ENCODE measurements at places on chromosomes 5 and 9.

DNA sequence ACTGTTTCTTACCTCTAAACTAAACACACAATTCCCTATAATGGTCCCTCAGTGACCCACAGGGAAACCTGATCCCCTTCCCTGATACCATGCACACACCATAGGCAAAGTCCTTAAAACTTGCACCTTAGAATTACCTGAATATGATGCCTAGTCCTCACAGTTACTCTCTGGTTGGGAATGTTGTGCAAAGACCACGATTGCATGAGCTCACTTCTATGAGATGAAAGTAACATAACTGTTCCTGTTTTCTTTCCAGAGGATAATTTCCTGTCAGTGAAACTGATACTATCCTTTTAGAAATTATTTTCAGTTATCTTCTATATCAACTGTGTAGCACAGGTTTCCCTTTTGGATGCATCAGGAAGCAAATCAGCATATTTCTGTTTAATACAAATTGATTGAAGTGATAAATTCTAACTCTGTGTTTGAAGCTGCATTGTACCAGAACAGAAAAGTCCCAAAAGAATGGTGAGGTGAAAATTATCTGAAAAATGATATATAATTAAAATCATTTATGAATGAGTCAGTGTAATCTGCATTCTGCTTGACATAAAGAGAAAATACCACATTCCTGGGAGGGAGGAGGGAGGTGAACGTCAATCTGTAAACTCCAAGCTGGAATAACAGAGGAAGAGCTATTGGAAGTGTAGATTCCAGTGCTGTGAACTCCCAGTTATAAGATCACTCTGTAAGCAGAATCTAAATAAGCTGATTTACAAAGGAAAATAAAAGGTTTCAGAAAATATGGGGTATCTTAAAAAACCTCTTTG is 51.2 kb upstream of the TNFAIP8 start:
- DNase-seq, result no peak

- no peak for DNase-seq
These were observed 283.6 kb downstream of the EBF1 start for GRCh38 chr5:158816011-158816696.

DNA sequence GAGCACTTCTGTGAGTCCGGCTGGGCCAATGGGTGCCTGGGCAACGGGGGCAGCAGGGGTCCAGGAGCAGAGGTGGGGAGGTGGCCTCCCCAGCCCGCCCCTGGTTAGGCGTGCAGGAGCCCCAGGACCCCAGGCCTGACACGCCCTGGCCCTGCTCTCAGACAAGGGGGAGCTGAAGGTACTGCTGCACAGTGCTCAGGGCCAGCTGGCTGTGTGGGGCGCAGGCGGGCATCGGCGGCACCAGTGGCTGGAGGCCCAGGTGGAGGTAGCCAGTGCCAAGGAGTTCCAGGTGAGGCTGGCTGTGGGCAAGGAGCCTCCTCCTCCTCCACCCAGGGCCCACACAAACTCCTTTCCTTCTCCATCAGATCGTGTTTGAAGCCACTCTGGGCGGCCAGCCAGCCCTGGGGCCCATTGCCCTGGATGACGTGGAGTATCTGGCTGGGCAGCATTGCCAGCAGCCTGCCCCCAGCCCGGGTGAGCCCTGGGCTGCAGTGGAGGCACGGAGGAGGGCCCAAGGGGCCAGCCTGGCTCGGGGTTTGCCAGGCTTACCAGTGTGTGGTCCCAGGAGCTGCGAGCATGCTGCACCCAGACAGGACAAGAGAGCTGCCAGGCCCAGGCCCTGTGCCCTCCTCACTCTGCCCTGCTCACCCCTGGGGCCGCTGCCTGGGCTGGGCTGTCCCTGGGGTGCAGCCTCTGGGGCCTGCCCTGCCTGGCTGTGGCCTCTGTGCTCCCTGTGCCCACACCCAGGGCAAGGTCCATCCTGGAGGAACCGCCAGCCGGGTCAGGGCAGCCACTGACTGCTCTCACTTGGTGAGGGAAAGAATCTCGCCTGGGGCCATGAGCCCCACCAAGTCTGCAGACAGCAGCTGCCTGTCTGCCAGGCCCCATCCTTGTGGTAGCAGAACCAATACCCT is 7.0 kb downstream of the MAMDC4 start:
- DNase-seq, result no peak

DNA sequence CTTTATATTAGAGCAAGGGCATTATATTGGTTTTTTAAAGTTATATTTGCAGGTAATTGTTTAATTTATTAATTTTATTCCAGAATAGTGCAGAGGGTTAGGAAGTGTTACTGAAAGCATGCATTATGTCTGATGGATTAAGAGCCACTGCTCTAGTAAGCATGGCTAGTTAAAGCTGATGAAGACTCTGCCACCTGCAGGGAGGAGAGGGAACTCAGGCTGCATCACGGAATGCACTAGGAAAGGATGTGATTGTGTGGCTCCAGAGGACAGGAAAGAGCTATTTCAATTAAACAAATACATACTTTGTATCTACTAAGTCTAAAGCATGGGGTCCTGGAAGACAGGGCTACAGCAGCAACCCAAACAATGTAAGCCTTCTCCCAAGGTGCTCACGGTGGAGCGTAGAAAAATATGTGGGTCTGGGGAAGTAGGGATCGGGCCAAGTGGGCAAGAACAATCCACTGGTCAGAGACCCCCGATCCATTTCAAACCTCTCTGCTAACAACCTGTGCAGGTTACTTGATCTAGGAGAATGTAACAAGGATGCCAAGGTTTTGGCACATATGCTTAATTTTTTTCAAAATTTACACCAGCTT is 15.3 kb upstream of the GRXCR2 start:
- no peak for DNase-seq

DNA sequence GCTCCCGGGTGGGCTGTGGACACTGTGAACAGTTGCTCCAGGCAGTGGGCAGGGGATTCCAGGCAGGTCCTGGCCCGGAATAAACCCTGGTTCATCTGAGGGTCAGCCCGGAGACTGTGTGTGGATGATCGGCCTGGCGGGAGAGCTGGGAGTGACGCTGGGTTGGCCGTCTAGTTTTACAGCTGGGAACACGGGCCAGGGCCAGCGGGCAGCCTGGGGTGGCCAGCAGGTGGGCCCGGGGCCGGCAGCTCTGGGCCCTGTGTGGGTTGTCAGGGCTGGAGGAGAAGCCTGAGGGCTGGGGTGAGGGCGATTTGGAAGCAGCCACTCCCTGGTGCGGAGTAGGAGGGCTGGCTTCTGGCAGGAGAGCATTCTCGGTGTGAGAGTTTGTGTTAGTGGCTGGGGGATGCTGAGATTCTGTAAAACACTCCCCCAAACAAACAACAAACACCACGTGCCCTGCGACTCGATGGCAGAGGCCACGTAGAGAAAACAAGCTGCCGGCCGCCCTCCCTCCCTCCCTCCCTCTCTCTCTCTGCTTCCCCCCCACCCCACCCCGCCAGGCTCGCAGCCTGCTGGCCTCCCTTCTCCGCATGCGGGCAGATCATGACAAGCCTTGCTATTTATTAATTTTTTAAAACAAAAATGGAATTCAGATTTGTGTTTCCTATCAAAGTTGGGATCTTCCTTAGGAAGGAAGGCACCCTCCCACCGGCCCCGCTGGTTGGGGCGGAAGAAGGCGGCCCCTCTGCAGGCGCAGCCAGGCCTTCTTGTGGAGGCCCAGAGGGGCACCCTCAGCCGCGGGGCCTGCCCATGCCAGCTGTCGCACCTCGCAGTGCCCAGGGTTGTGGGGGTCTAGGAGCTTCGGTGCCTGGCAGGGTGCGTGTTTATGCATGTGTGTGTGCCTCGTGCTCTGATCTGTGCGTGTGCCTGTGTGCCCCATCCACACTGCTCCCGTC is 49.5 kb downstream of the RXRA start:
- no peak for DNase-seq

DNA sequence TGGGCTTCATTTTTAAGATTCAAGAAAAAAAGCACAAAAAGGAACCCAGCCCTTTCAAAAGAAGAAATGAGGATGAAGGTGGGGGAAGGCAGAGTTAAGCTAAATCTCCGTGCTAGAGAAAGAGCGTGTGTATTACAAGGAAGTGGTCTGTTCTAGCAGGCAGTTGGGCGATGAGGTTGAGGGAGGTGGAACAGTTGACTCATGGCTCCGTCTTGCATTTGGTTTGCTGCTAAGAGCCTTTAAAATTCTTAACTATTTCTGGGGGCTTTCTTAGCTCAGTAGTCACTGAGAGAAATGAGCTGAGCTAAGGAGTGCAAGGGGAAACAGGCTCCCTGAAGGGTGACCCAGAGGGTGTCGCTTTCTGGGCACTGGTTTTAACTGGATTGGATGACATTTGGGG is 117.4 kb downstream of the GCNT1 start:
- DNase-seq, result peak; percentile 90

- DNase-seq, result no peak
These were observed 92.5 kb upstream of the ZNF366 start for GRCh38 chr5:72599519-72600370.

DNA sequence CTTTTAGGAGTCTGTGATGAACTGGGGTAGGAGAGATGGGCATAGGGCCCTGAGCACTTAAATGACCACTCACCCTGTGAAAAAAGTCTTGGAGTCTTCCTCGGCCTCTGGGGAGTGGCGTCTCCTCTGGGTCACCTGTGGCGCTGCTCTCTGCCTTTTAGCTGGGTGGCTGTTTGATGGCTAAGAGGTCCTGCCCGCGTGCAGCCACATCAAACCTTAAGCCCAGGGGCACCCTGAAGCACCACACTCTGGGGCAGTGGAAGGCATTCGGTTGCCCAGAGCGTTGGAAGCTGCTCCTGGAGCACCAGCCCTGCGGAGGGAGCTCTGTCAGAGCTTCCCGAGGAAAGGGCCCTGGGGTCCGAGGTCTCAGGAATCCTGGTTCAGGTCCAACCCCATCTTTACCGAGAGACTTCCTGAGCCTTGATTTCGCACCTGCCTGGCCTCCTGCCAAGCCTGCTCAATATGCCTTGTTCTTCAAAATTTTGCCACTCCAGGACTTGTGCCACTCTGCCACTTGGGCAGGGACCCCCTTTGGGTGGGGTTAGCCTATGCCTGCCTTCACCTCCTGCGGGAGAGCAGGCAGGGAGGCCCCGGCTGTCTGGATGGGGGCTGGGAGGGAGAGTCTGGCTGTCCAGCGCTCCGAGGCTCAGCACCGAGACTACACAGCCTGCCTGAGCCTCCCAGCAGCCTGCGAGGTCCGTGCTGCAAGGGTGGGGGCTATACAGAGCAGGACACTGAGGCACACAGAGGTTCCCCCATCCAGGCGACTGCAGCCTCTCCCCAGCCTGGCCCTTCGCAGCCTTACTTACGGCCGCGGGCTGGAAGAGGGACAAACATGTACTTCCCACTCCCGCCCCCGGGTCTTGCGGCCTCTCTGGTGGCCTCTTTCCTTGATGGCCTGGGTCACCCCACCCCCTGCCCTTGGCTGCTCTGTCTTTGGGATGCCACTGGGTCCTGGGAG is 63.4 kb upstream of the RNU6ATAC start:
- no peak for DNase-seq

DNA sequence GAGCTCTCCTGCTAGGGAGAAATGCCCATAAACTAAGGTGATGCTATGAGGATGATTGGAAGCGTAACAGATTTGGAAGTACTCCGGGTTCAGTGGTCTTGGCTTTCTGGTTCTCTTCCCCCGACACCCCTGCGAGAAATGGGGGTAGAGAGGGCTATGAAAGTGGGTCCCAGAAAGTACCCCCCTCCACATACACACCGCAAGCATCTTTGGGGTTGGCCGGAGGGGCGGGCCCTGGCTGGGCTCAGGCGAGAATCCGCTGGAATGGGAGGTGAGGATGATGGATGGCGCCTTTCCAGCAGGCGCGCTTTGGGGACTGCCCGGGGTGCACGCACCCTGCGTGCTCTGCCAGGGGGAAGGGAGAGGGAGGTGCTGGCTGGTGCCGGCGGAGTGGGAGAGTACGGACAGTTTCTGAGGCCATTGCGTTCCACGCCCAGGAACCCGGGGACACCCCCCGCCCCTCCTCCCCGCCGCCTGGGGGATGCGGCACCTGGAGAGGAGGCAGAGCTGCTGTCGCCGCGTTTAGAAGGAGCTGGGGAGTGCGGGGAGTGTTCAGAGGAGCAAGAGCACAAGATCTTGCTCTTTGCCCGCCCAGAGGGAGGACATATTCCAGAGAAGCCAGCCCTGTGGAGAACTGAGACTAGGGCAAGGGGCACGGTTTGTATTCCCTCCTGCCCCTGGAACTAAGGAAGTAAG is 1.9 kb downstream of the PCSK5 start:
- DNase-seq, result no peak

GRCh38 chr5:122420091-122420490 is 108.1 kb downstream of the SNCAIP start:
- DNase-seq, result no peak

GRCh38 chr9:120924698-120925534 is 1.7 kb downstream of the TRAF1 start:
- peak; percentile 85 for DNase-seq

DNA sequence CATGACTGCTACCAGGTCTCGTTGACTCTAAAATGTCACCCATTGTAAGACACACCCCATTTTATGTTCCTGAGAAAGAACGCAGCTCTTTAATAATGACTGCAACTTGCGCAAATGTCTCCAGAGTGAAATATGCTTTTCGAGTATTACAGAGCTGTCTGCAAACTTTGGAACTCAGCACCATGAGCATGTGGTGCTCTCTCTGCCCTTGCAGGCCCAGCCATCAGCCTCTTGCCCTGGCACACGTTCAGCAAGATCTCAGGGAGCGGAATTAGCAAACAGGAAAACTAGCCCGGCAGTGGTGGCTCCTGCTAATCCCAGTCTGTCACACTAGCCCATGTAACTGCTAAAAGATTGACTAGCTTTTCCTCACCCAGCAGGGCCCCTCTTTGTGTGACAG is 114.5 kb upstream of the SLC1A3 start:
- no peak for DNase-seq
